Activated CD4-positive, alpha-beta T cell treated with anti-CD3 and anti-CD28 coated beads for 36 hours (primary cell): ENCODE measurements at places on chromosomes 1 and 21. TPM values are rescaled to one million over a fixed set of nuclear protein-coding genes. Genes with fewer than 3 reads are reported as not detected.

Gene TCP10L
- 1.2 TPM for total RNA-seq

DNA sequence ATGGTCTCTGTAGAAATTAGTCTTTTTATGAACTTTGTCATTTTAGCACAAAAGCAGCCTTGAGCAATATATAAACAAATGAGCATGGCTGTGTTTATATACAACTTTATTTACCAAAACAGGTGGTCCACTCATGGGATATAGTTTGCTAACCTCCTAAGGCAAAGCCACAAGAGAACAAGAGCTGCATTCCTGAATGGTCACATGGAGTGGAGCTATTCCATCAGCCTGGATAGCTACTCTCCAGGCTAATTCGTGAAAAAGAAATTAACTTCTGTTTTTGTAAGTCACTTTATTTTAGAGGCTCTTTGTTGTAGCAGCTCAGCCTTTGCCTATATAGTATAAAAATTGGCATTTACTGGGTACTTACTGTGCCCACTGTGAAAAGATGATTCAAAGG lies 163.3 kb upstream of the FAM78B start:
- DNase-seq: no peak

Gene ZBTB8B
- not detected for total RNA-seq

- DNase-seq: no peak
Measured at GRCh38 chr1:42047508-42047880, 105.7 kb upstream of the GUCA2B start.

Gene S100B
- not detected for total RNA-seq

DNA sequence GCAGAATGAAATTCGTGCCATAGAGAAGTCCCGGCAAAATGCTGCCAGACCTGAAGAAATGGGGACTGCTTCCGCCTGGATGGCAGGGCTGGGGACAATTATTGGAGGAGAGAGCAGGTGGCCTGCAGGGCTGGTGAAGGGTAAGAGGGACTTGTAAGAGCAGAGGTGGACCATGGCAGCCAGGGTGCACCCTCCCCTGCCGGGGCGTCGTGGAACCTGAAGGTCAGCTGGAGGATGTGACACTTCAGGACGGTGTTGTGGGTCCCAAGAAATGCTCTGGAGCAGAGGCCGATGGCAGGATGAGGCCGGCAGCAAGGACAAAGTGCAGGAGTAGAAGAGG lies 40.3 kb downstream of the RIPK4 start:
- no peak for DNase-seq

DNA sequence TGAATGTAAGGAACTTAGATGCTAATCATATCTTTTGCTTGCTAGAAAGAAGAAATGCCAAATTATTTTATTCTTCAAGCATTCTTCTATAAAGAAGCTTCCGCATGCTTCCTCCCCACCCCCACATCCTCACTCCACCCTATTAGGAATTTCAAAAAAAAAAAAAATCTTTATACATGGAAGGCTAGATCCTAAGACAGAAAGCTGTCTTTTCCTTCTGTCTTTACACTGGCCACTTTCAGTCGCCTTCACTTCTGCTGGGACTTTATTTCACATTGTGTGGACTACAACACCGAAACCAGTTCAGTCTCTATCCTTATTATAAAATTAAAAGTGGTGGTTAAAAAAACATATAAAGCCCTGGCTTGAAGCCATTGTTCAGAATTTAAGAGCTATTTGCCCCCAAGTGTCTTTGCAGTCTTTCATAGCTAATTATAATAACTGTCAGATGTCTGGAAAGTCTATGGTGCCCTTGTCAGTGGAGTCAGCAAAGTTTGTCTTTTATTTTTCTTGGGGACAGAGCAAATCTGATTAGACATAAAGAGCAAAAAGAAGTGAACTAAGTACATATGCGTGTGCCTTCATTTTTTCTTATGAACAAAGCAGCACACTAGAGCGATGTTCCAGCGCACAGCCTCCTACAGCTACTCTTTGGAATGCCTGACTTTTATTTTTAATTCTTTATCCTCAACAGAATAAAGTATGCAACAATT lies 297.7 kb downstream of the PTPRC start:
- no peak for DNase-seq

- DNase-seq: no peak
Measured at GRCh38 chr1:45365051-45365450, 24.8 kb upstream of the MUTYH start.

Gene AMPD1
- not detected for total RNA-seq

GRCh38 chr1:31102501-31102950 lies 37.0 kb upstream of the PUM1 start:
- DNase-seq: no peak

DNA sequence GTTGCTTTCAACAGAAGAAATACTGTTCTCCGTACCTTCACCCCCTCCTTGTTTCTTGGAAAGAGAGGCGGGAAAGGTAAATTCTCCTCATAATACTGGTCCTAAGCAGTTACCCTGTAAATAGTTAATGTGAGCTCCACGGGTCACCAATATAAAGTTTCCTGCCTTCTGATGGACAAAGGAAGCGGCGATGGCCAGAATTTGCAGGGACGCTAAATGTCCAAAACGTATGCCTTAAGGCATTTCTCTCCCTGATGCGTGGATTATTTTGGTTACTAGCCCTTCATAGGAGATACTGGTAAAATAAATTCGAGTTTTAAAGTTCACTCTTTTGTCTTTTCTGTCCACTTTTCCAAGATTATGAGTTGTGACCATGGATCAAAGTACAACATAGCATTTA lies 898 bp upstream of the PTGS2 start:
- DNase-seq: no peak

- DNase-seq: no peak
Measured at GRCh38 chr1:151728151-151729054, 7.1 kb downstream of the RIIAD1 start.

Gene FLAD1
- total RNA-seq: 42.4 TPM

Gene CCDC181
- 0.11 TPM for total RNA-seq

Gene OR2T33
- not detected for total RNA-seq

Gene PPIAL4G
- total RNA-seq: 0.05 TPM

Gene CCDC28B
- 19.3 TPM for total RNA-seq

DNA sequence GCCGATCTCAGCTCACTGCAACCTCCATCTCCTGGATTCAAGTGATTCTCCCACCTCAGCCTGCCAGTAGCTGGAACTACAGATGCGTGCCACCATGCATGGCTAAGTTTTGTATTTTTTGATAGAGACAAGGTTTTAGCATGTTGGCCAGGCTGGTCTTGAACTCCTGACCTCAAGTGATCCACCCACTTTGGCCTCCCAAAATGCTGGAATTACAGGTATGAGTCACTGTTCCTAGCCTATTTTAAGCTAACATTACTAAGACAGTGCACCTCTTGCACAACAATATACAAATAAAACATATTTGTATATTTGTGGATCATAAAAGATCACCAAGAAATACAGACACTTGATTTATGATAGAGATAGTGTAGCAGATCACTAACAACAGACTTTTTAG lies 139.1 kb downstream of the DUSP10 start:
- no peak for DNase-seq

Gene KDF1
- 0.30 TPM for total RNA-seq

Gene CLDN8
- total RNA-seq: not detected

GRCh38 chr1:36175137-36176095 lies 19.5 kb downstream of the MAP7D1 start:
- DNase-seq: no peak

- no peak for DNase-seq
Measured at GRCh38 chr1:151325231-151325630, 2.0 kb downstream of the PI4KB start.

DNA sequence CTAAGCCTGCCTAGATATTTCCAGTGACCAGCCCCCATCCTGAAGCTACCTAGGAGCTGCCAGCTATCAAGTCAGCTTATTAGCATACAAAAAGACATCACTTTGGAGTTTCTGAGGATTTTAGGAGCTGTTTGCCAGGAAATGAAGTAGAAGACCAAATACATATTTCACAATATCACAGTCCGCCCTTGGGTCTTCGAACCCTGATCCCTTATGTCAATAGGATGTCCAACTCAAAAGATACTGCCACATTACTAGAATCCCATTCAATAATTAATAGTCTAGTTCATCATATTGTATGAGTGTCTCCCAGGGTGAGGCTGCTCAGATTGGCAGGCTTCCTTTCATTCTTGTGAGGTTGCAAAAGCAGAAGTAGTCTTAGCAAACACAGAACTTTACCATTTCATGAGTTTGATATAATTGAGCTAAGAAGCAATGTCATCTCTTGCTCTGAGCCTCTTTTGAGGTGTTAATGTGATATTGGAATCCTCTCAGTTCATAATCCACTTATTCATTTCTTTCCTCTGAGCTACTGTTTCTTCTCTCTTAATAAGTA lies 13.6 kb downstream of the IPO9 start:
- no peak for DNase-seq

GRCh38 chr1:210681158-210681557 lies 352.5 kb downstream of the HHAT start:
- no peak for DNase-seq

Gene RYR2
- 0.05 TPM for total RNA-seq
